ENCODE measurements at places on chromosomes 4 and X. TPM values are rescaled to one million over a fixed set of nuclear protein-coding genes. Genes with fewer than 3 reads are reported as not detected.

Gene BEX1
- total RNA-seq = 1.3 TPM

Gene GYPB
- total RNA-seq = not detected

Gene UGT2B11
- total RNA-seq = 4.0 TPM

Gene XAGE2
- total RNA-seq = not detected

Gene TMEM33
- 52.7 TPM for total RNA-seq

Gene MND1
- total RNA-seq = not detected

Gene MCF2
- total RNA-seq = not detected

Gene TCEAL9
- 47.4 TPM for total RNA-seq

Gene C1QTNF7
- 2.2 TPM for total RNA-seq

Gene MAGEA12
- not detected for total RNA-seq

DNA sequence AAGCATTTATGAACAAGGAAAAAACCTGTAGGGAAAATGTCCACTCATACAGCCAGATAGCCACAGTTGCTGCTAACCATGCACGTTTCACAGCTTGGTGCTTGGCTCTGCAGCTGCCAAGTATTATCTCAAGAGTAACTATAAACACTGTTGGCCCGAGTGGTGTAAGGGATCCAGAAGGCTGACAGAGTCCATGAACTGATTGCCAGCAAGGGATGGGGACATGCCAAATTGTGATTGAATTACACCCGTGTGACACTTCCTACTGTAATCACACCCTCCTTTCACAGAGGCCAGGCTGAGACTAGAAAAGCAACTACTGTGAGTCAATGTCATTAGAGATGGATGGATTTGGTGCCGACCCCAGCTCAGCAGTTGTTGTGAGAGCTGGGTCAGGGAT, 223.9 kb upstream of the ANKRD50 start:
- DNase-seq = no peak

DNA sequence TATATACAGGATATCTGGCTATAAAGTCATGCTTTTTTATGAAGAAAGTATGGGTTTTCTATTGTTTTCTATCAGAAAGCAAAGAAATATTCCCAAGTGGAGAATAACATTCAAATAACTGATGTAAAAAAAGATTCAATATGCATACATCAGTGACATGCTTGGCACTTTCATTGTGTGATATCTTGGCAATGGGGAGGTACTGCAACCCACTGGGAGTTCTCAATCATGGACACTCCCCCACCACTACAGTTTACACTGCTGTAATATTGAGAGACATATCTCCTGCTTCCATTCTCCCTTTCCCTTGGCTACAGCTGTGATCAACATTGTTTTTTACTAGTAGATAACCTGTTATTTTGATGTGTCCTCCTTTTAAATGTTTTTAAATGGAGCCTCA, 257.8 kb downstream of the CAMK2D start:
- no peak for DNase-seq

GRCh38 chr4:123613586-123614344, 217.2 kb downstream of the SPRY1 start:
- DNase-seq = no peak

- no peak for DNase-seq
These were observed 292.8 kb upstream of the BOD1L1 start for GRCh38 chr4:13920111-13920875.

- DNase-seq = no peak
These were observed 38.4 kb downstream of the METAP1 start for GRCh38 chr4:99033956-99034355.

GRCh38 chrX:34426334-34426733, 230.8 kb downstream of the TMEM47 start:
- no peak for DNase-seq

DNA sequence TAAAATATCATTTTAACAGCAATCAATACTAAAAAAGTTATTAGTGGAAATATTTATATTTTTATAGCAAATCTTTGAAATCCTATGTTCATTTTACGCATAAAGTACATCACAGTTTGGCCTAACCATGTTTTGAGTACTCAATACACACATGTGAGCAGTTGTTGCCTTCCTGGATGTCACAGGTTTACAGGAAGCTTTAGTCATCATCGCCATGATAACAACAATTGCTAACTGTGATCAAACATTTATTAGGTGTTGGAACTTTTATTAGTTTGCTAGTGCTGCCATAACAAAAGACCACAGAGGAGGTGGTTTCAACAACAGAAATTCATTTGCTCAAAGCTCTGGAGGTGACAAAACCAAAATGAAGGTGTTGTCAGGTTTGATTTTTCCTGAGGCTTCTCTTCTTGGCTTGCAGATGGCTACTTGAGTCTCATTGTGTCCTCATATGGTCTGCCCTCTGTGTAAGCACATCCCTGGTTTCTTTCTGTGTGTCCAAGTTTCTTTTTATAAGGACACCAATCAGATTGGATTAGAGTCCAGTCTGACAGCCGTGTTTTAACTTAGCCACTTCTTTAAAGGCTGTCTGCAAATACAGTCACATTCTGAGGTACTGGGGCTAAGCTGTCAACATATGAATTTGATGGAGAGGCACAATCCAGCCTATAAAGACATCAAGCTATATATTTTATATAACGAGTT, 43.1 kb upstream of the BOD1L1 start:
- no peak for DNase-seq

DNA sequence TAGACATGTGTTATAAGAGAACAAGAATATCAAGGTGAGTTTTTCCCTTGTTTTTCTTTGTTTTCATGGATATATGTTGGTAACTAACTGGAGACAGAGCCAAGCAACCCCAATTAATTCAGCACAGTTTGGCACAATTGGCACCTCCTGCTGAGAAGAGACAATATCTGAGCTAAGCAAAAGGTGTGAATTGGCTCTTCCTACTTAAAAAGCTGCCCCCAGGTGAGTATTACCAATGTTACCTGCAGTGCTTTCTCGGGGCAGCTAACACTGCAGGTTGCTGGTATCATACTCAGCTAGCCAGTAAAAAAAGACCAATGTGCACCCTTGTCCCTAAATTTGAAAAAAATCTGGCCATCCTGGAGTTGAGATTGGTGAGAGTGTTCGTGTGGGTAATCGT, 871.2 kb upstream of the TENM3 start:
- no peak for DNase-seq

DNA sequence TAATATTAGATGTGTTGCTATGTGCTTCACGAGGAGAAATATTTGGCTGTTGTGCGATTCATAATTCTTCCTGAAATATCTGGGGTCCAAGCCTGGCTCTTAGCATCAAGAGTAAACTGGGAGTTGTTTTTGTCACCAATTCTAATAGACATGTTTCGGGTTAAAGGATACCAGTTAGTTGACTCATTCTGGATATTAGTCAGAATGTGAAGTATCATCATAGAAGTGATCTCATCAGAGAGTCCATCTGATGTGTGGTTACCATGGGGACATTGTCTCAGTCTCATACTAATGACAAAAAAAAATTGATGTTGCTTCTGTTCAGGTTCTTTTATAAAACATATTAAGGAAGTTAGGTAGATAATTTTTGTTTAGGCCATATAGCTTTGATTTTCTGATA, 57.2 kb upstream of the MTMR1 start:
- no peak for DNase-seq

GRCh38 chr4:17336524-17336961, 175.3 kb downstream of the QDPR start:
- no peak for DNase-seq

- DNase-seq = no peak
These were observed 177.9 kb downstream of the AFAP1 start for GRCh38 chr4:7761720-7762119.

- no peak for DNase-seq
These were observed 2229.4 kb upstream of the AGA start for GRCh38 chr4:179671609-179672008.

GRCh38 chr4:31045724-31046318, 325.7 kb downstream of the PCDH7 start:
- no peak for DNase-seq

Measured in breast epithelium (tissue), 4 donors.